ENCODE measurements at places on chromosomes 13 and 19.

GRCh38 chr13:110712081-110712848 lies 1.2 kb upstream of the ING1 start:
- DNase-seq = peak; percentile 84

DNA sequence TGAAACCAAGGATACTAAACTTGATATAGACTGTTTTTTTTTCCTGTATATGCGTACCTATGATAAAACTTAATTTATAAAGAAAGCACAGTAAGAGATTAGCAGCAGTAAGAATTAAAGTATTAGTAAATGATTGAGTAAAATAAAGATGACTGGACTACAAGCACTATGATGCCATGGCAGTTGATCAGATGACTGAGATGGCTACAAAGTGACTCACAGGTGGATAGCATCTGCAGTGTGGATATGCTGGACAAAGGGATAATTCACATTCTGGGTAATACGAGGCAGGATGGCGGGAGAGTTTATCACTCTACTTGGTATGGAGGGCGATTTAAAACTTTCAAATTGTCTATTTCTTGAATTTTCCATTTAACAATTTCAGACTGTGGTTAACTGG lies 11.8 kb downstream of the HTR2A start:
- DNase-seq = peak; percentile 40

GRCh38 chr13:113329656-113330312 lies 32.7 kb downstream of the LAMP1 start:
- no peak for DNase-seq

GRCh38 chr19:36577271-36577996 lies 4.3 kb upstream of the ZNF529 start:
- no peak for DNase-seq

DNA sequence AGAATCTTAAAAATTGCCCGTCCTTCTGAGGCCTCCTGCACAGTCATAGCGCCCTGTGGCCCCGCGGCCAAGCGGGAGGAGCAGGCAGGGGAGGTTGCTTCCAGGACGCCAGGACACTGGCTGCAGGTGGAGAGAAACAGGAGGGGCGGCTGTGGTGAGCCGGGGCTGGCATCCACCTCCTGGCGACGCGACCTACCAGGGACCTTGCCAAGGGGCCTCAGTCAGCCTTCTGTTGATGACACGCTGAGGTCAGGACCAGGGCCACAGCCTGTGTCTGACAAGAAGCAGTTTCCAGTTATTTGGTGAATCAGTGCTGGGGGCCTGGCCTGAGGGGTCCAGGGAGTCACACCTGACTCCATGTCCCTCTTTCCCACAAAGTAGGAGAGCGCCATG lies 13.3 kb upstream of the MKNK2 start:
- DNase-seq = no peak

- no peak for DNase-seq
These were observed 3.0 kb upstream of the RINL start for GRCh38 chr19:38880882-38881609.

DNA sequence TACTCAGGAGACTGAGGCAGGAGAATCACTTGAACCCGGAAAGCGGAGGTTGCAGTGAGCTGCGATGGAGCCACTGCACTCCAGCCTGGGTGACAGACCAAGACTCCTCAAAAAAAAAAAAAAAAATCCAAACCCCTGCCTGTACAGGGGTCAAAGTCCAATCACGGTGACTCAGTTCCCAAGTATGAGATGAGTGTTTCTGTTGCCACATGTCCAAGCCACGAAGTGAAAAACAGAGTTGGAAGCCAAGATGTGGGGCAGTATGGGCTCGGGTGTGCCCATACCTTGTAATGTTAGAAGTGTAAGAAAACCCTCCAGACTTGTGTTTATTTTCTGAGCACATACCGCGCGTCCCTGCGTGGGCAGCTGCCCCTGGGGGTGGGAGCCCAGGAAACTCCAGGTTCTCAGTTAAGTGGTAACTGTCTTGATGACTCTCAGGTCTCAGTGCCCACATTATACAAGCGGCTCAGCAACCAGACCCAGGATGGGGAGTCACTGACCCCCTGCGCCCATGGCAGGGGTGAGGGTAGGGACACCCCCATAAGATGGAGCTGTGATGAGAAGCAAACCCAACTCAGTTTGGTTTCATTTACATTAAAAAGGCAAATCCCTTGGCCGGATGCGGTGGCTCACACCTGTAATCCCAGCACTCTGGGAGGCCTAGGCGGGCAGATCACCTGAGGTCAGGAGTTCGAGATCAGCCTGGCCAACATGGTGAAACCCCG lies 1.2 kb upstream of the GPX4 start:
- DNase-seq = peak; percentile 98

GRCh38 chr19:30999726-31000125 lies 349.5 kb downstream of the TSHZ3 start:
- no peak for DNase-seq

GRCh38 chr13:41494202-41494601 lies 36.9 kb downstream of the RGCC start:
- DNase-seq = peak; percentile 64

DNA sequence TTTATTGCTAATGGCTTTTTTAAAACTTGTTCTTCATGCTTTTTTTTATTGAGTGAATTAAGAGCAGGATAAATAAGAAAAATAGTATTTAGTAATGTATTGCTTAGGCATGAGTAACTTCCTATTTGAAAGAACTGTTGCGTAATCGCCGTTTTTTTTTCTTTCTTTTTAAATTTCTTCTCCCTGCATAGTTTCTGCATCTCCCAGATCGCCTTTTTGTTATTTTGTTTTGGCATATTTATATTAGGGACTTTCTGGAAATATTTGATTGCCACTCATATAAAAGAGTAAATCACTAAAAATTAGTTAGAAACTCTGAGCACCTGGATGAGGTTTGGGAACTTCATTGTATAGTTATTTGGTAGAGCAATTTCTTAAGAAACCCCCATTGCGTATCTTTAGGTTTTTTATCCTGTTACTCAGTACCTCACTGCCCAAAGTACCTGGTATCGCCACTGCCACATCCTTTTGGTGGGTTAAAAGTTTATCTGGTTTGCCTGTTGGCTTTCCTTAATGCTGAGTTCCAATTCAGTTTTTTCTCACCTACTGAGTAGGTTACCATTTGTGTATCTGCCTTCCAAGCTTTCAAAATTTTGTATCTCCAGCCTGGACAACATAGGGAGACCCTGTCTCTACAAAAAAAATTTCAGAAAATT lies 36.2 kb upstream of the LPAR6 start:
- peak; percentile 73 for DNase-seq

DNA sequence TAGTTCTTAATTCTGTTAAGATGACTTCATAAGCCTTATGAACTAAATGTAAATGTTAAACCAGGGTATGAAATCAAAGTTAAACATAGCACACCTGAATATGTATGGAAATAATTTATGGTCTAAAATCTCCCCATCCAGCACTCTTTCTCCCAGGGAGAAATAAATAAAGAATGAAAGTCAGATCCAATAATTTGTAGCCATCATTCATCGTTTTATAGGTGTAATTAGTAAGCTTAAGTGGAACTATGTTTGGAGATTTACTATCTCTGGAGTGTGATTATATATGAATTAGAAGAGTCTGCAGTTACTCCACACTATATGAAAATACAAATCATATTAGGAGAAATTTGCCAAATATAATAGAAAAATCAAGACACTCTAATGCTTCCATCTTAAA lies 405.1 kb downstream of the DACH1 start:
- DNase-seq = no peak

DNA sequence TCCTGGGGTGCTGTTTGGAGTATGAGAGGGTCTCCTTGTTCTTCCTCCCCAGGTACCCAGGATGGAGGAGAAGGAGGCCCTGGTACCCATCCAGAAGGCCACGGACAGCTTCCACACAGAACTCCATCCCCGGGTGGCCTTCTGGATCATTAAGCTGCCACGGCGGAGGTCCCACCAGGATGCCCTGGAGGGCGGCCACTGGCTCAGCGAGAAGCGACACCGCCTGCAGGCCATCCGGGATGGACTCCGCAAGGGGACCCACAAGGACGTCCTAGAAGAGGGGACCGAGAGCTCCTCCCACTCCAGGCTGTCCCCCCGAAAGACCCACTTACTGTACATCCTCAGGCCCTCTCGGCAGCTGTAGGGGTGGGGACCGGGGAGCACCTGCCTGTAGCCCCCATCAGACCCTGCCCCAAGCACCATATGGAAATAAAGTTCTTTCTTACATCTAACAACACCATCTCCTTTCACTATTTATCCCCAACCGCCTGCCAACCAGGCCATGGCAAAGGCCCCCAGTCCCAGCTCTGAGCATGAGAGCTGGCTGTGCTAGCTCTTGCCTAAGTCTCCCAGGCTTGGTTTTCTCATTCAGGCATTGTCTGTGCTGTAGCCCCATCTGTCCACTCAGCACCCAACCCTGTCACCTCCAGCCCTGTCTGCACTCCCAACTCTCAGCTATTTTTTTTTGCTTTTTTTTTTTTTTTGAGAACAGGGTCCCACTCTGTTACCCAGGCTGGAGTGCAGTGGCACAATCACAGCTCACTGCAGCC lies 11.2 kb downstream of the DKKL1 start:
- no peak for DNase-seq

DNA sequence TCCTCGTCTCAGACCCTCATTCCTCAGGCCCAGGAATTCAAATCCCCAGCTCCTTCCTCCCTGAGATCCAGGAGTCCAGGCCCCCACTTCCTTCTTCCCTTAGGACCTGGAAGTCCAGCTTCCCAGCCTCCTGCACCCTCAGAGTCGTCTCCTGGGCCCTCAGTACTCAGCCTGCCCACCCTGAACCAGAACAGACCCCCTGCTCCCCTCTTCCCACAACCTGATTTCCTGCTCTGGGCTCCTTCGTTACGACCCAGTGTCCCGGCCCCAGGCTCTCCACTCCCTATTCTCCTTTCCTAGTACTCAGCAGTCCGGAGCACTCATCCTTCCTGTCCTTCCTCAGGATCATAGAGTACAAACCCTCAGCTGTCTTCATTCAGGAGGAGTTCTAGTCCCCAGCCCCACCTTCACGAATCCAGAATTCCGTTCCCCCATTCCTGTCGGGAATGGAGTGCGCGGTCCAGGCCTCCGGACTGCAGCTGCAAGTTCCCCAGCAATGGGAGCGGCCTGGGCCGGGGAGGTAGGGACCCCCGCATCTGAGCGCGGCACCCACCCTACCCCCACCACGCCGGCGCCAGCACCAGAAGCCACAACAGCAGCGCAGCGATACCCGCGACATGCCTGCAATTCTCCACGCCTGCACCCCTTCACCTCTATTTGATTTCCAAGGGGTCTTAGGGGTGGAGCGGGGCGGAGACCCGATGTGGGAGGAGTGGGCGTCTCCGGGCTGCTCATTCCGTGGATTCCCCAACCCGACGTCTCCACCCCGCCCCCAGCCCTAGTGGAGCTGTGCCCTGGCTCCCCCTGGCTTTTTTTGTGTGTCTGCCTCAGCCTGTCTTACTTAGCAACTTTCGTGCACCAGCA lies 12.7 kb downstream of the EGLN2 start:
- no peak for DNase-seq

DNA sequence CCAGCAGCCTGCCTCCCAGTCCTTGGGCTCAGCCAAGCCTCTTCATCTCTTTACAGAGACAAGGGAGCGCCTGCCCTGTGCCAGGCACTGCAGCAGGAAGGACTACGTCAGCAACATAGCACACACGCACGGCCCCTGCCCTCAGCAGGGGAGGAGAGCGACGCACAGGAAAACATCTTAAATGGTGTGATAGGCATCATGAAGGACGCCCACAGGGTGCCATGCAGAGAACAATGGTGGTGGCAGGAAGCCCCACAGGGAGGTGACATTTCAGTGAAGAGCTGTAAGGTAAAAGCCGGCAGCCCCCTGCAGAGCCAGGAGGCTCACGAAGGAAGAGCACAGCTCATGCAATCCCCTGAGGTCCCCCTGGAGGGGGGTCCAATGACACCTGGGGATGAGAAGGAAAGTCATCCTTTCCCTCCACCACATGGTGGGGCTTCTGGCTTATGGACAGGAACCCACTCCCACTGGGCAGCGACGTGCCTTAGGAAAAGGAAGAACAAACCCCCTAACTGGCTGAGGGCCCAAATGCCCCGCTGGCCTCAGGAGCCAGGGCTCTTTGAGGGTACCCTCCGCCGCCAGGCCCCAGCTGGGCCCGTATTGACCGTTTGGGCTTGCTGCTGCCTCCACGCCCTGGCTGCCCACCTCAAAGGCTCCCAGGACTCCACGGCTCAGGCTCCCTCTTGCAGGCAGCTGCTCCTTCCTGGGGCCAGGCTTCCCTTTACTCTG lies 37.3 kb upstream of the C13orf42 start:
- no peak for DNase-seq

DNA sequence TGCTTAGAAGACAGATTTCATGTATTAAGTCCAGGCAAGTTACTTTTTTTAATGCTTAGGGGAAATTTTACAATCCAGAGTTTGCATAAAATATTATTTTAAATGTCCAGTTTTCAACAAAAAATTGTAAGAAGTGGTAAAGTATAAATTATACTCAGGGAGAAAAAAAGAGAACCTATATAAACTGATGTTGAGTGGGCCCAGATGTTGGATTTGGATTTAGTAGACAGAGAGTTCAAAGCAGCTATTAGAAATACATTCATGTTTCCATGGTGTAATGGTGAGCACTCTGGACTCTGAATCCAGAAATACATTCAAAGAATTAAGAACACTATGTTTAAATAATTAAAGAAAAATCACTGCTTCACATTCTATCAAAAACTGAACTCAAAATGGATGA lies 349.9 kb upstream of the ZNF507 start:
- DNase-seq = no peak

DNA sequence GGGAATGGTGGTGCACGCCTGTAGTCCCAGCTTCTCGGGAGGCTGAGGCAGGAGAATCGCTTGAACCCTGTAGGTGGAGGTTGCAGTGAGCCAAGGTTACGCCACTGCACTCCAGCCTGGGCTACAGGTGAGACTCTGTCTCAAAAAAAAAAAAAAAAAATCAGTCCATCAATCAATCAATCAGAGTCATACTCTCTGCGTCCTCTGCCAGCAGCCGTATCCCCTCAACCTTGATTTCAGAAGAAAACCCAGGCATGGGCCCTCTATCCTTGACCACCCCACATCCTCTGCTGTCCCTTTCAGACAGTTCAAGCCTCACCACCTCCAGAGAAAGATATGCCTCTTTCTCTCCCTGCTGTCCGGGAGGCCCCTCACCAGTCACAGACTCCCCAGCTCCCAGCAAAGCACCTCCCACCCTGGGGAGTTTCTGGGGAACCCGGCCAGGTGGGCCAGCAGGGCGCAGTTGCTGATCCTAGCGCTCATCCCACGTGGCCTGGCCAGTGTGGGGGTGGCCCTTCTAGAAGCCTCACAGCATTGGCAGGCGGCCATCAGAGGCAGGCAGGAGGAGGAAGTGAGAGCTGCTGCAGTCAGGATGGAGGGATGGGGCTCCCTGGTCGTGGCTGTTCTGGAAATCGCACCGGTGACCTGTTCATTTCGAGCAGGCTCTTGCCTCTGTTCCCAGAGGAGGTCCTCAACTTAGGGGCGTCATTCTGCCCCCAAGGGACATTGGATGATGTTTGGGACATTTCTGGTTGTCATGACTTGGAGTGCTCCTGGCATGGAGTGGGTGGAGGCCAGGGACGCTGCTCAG lies 10.2 kb upstream of the JSRP1 start:
- peak; percentile 71 for DNase-seq

- no peak for DNase-seq
These were observed 41.9 kb downstream of the CERS4 start for GRCh38 chr19:8251025-8251472.

DNA sequence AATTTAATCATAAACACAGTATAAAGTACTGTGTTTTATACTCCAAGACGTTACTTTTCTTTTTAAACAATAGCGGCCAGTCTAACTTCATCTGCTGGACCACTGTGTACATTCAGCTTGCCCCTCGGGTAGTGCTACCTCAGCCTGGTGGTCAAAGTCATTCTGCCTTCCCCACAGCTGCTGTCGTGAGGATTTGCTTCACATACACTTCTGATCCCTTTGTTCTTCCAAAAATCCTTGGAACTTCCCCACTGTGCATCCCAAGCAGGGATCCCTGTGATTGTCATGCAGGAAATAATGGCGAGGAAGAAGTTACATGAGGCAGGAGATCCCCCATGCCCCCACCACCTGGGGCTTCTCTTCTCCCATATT lies 234.9 kb upstream of the STARD13 start:
- DNase-seq = no peak

Measured in epithelial cell of esophagus (primary cell).